ENCODE measurements at places on chromosomes 12 and 14.

DNA sequence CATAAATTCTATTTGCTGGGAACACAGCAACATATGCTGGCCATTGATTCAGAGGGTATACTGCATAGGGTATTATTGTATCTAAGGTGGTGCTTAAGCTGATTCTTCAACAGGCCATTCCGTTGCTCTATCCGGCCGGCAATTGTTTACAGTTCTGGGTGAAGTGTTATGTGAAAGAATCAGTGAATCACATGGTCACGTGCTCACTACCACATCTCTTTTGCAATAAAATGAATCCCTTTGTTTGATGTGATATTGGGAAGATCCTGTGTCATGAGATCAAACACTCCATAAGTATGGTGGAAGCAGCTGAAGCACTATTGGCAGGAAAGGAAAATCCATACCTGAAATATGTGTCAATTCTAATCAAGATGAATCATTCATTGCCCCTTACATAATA, 7.6 kb upstream of the USP15 start:
- DNase-seq, result no peak

- DNase-seq, result no peak
Measured at GRCh38 chr12:96078231-96079135, 43.1 kb upstream of the LTA4H start.

GRCh38 chr14:71686677-71687076, 245.6 kb upstream of the RGS6 start:
- no peak for DNase-seq

- DNase-seq, result no peak
Measured at GRCh38 chr14:101508948-101509729, 52.2 kb upstream of the DIO3 start.

Data from naive B cell (primary cell).